ENCODE measurements at places on chromosomes 1 and 21.

DNA sequence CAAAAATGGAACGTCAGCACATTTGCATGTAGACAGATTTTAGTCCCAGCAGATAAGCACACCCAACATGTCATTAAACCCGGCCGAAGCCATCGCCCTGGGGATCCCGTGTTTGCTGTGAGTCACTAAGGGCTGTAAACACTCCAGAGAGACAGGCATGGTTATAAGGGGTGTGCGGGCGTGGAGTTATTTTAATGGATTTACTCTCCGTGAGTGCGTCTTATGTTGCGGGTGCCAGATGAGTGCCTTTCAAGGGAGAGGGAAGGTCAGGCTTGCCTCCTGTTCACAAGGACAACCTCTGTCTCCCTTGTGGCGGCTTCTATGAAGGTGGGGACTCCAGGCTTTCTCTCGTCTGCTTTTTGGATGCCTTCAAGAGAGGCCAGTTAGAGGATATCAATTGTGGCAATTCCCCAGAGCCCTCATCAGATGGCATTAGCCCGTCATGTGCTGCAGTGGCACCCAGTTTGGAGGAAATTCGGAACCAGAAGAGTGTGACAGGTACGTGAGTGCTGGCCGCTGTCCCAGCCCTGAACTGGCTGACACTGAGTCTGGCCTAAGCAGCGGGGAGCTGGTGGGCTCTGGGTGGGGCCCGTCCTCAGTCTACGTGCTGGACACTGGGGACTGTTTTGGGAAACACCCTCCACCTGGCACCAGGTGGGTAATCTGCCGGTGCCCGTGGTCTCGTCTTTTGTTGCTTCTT is 223.8 kb upstream of the TMEM51 start:
- no peak for DNase-seq

GRCh38 chr1:41448821-41449220 is 35.7 kb downstream of the EDN2 start:
- DNase-seq, result no peak

GRCh38 chr1:246176126-246177024 is 330.7 kb downstream of the SMYD3 start:
- DNase-seq, result no peak

DNA sequence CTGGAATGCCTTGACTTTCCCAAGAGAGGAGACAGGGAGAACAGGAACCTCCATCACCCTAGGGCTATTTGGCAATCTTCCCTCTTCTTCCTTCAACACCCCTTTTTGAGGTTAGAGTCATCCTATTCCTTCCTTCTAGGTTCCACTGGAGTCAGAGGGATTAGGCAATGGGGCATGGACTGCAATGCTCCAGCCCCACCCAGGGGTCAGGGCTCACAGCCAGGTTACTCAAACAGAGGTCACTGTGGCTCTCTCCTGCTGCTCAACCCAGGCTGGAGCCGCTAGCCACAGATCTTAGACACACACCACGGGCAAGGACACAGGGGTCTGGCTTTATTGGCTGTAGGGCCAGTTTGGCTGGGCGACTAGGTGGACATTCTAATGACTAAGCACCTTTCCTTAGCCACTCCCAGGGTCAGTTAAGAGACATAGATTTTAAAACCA is 145.5 kb upstream of the NRIP1 start:
- DNase-seq, result no peak

DNA sequence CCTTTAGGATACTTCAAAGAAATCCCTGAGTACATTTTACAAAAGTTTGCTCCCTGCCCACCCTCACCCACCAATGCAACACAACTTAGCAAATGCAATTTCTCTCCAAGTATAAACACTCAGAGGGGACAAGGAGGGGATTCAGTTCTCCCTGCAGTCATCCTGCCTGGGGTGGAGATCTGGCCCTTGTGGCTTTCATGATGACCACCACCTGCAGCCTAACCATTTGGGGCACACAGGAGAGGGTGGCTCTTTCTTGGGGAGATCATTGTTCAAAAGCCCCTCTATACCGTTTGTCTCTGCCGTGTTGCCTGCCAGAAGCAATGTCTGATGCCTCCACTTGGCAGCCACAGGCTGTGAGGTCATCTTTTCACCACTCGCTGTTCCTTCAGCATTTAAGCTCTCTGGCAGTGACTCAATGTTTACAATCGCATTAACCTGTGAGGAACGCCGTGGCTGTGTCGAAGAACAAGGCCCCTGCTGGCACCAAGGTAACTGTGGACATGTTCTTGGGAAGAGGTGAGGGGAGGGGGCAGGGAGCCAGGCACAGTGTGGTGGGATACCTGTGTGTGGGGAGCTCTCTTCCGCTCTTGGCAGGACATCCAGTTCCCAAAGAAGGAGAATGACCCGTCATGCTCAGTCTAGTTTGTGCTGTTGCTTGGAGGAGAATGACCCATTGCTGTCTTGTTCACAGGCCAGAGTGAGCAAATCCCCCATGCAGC is 103.9 kb upstream of the DUSP10 start:
- DNase-seq, result no peak

DNA sequence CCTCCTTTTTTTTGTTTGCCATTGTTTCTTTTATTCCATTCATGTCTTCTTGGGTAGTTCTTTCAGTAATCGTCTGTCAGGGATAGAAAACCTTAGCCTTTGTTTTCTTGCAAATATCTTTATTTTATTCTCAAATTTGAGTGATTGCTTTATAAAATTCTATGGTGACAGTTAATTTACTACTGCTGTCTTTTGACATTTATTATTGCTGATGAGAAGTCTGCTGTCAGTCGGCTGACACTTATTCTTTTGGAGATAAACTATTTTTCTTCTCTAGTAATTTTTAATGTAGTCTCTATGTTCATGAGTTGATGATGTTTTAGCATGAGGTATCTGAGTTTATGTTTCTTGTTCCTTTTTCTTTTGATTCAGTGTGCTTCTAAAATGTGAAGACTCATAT is 983.8 kb downstream of the TTLL7 start:
- DNase-seq, result no peak

GRCh38 chr1:34066981-34067603 is 97.9 kb downstream of the CSMD2 start:
- DNase-seq, result no peak

- DNase-seq, result no peak
Measured at GRCh38 chr1:98793136-98793535, 131.6 kb downstream of the SNX7 start.

DNA sequence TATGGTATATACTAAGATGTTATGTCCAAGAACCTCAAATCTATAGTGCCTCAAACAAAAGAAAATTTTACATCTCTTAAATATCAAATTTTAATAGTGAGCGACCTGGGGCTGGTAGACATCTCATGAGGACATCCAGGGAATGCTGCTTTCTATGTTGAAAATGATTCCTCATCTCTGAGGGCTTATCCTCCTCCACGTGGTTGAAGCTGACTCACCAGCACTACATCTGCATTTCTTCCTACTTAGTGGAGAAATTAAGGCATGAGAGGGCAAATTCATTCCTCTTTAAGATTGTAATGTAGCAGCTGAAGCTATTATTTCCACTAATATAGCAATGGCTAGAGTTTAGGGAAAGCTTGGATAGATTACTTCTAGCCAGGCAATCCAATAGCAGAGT is 529.5 kb downstream of the COL11A1 start:
- no peak for DNase-seq

DNA sequence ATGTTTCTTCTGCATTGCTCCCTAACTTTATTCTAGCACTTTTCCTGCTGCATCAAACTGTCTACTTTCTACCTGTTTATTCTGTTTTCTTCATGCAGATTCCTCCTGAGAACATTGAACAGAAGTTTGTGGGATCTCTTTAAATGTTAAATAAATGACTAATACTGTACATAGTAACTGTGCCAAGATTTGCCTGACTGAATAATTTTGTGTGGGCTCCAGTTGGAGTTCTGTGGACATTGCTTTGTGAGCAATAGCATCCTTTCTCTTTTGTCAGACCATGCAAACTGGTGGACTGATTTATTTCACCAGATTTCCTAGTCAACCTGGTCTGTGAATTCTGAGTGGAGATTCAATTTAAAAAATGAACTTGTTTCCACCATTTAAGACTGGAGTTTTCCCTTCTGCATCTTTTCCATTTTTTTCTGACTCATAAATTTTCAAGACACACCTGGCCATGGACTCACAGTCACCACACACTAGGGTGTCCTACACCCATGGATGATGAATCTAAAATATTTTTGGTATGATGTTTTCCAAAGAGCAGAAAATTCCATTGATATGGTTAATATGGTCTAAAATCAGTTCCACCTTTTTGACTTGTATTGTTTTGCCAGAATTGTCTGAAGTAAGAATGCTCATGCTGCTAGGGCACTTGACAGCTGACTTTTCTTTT is 140.7 kb upstream of the SPAG17 start:
- DNase-seq, result no peak

- DNase-seq, result no peak
Measured at GRCh38 chr1:7339953-7340352, 431.1 kb upstream of the VAMP3 start.

DNA sequence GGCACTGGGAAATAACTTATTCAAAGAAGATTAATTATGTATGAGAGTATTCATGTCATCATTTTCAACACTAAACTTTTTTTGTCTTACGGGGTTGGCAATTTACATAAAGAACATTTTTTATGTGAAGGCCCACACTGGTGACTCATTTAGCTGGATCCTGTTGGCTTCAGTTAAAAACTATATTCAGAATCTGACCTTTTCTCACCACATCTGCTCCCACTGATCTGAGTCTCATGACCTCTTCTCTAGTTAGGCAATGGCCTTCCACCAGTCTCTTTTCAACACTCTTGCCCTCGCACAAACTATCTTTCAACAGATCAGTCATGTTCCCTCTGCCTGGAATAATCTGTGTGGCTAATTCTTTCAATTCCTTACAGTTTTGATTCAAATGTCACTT is 53.4 kb downstream of the TMPRSS15 start:
- DNase-seq, result no peak

DNA sequence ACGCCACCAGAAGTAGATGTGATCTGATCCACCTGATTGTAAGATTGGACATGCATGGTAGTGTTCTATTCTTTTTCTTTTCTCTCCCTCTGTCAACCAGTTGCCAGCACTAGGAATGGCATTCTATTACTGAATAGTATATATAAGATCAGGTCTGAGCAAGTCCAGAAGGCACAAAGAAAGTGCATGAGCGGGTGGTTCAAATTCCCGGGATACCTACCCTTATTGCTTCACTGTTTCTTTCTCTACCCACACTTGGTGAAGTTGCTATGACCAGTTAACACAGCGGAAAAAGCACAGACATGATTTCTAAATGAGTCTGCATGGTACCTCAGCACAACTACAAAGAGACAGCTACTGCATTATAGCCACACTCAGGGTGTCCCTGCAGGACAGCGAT is 64.0 kb downstream of the SLC9A1 start:
- no peak for DNase-seq

GRCh38 chr1:162756523-162756922 is 34.0 kb upstream of the HSD17B7 start:
- no peak for DNase-seq

- DNase-seq, result no peak
Measured at GRCh38 chr1:75014250-75014649, 119.9 kb upstream of the LHX8 start.

DNA sequence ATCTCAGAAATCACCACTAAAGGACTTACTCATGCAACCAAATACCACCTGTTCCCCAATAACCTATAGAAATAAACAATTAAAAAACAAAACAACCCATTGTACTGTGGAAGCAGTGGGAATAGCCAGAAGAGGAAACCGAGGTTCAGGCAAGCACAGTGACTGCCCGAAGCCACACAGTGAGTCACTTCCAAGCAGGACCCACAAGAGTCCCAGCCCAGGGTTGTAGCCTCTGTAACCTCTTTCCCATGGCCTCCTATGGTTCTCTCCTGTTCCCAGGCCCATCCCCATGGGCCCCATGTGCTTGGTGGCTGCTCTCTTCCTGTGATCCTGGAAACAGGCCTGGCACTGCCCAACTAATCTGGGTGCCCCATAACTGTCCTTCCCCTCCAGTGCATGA is 29.0 kb upstream of the HTR1D start:
- DNase-seq, result no peak

GRCh38 chr1:220564216-220564615 is 36.3 kb downstream of the MARK1 start:
- DNase-seq, result no peak

DNA sequence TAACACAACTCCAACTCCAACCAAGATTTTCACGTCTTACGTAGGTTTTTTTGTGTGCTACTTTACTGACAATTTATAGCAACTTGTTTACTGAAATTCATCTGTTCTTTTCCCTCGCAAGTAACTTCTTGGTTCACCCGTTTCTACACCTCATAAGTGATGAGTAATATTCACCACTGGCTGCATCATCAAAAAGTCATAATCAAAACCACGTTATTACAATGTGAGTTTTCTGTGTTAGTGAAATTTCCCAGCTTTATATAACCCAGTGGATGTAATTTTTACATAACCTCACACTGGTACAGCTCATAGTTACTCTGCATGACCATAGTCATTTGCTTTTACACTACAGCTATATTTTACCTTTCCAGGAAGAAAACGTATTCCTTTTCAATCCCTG is 401.1 kb upstream of the LYPLAL1 start:
- DNase-seq, result no peak

- DNase-seq, result no peak
Measured at GRCh38 chr1:5009376-5010065, 355.1 kb downstream of the AJAP1 start.

GRCh38 chr1:14519976-14520375 is 78.5 kb upstream of the KAZN start:
- DNase-seq, result no peak

DNA sequence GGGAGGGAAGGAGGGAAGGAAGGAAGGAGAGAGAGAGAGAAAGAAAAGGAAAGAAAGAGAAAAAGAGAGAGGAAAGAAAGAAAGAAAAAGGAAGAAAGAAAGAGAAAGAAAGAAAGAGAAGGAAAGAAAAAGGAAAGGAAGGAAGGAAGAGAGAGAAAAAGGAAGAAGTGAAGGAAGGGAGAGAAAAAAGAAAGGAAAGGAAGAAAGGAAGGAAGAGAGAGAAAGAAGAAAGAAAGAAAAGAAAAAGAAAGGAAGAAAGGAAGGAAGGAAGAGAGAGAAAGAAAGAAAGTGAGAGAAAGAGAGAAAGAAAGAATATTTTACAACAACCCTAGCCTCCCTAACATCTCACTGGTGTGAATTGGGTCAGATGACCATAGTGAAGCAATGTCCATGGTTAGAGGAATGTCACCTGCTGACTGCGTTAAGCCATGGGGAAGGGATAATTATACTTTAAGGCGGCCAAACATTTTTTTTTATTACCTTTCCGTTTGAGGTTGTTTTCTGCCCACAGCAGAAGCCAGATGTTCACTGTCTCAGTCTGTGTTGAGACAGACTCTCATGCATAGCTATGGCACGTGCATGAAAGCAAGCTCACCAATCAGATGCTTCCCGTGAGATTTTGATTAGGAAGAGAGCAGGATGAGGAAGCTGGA is 76.4 kb downstream of the SNRPE start:
- no peak for DNase-seq

DNA sequence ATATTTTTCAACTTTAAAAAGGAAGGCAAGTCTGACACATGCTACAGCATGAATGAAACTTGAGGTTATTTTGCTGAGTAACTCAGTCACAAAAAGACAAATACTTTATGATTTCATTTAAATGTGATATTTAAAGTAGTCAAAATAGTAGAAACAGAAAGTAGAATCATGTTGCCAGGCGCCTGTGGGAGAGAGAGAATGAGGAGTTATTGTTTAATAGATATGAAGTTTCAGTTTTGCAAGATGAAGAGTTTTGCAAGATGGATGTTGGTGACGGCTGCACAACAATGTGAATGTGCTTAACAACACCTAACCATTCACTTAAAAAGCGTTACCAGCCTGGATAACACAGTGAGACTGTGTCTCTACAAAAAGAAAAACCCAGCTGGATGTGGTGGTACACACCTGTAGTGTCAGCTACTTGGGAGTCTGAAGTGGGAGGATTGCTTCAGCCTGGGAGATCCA is 20.7 kb upstream of the ATP1A1 start:
- DNase-seq, result no peak

GRCh38 chr1:66412704-66413103 is 121.2 kb upstream of the SGIP1 start:
- DNase-seq, result no peak

Measured in CD4-positive, alpha-beta T cell treated with Interleukin-6 at 100 ng/mL for 8 hours (primary cell).